Anterior cingulate cortex (tissue), 58 donors: ENCODE measurements at places on chromosomes 3 and 15.

- no peak for DNase-seq
Measured at GRCh38 chr15:55348281-55348778, 29.3 kb downstream of the PIGB start.

DNA sequence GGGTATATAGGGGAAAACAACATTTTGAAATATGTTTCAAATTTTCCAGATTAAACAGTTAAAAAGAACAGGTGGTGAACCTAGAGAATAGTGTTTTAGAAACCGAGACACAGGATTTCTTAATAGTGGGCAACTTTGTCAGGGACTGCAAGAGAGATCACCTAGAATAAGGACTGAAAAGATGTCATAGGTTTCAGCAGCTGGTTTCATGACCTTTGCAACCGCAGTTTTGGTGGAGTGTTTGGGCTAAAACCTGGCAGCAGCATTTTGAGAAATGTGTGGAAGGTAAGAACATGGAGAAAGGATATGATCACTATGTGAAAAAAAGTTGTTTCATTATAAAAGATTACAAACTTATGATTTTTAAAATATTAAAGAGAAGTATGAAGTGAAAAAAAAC, 34.9 kb downstream of the PRKCI start:
- no peak for DNase-seq

DNA sequence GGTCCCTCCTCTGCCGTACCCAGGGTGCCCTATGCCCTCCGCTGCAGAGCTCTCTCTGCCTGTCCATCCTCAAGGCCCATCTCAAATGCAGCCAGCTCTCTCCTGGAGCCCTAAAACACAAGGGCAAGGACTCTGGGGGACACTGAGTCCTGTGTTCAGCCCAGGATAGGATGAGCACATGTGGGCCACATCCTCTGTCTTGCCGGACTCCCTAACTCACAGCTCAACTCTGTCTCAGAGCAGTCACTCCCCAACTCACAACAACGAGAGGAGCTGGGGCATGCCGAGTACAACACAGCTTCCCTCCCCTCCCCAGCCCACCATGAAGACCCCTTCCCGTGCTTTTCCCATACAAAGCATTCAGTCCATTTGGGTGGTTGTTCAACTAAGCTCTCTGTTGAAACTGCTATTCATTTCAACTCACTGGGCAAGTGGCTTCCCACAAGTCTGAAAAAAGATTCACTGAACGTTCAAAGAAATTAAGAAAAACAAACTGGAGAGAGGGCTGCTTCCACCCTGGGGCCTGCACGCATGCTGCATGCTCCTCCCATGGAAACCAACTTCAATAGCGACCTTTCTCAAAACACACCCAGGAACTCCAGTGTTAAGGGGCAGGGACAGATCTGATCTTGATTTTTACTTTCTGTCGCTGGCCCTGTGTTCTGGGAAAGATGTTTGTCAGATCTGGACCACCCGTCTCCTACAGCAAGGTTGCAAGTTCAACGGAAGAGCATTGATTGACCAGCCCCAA, 124.3 kb upstream of the IGF1R start:
- no peak for DNase-seq

DNA sequence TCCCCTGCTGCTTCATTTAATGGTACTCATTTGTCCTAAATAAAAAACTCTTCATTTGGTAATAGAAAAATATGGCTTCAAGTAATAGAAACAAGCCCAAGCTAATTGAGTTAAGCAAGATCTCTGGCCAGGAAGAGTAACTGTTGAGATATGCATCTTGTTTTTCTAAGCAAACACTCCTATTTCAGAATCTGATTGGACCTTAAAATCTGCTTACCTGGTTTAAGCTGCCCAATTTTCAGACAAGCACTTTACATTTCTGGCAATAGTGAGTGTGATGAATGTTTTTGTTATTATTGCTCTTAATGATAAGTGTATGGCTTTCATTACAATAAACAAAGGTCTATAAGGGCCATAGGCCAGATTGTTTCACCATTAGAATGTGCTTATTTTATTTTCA, 86.2 kb downstream of the CMSS1 start:
- no peak for DNase-seq

GRCh38 chr3:10426346-10427220, 78.8 kb downstream of the ATP2B2 start:
- DNase-seq = no peak

DNA sequence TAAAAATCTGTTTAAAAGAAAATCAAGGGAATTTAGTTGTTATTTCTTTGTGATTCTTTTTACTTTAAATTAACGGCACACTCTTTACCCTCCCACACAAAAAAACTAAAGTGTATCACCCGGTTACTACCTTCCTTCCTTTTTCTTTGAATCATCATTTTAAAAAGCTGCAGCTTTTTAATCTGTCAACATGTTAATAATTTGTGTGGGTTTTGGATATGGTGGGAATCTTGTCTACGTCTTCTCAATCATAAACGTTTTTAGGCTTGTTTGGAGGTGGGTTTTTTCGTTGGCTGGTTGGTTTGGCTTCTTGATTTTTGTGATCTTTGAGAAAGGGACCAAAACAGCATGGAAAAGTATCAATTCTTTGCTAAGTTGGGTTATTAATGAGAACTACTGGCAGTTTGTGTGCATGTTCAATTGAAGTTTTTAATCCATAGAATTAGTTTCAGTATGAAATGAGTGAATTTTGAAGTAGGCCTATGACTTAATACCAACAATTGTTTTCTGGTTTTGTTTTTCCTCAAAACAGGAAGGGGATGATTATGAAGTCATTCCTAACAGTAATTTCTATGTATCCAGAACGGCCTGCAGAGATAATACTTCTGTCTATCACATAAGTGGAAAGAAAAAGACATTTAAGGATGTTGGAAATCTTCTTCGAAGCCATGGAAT, 4.5 kb downstream of the SMC4 start:
- DNase-seq = no peak

DNA sequence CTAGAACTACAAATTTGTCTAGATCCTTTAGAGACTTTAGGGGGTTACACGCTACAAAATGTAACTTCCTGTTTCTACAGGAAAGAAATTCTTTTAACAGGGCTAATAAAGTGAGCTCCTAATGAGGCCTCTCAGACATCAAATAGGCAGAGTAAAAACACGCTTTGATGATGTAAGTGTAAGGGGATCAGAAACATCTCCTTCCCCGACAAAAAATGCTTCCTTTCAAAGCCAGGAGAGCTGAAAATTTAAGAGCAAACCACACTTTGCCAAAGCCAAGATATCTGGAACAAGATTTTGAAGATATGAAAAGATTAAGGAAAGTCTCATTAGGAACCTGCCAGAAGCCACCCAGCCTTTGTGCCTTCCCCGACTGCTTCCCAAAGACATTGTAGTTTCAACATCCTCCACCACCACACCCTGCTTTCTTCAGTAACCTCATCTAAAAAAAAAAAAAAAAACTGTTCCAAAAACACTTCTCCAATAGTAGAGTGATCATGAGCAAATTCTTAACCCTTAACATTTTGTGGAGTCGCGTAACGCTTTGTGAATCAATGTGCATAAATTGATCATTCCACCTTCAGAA, 505.0 kb upstream of the THBS1 start:
- no peak for DNase-seq

GRCh38 chr3:126473292-126474168, 2.2 kb downstream of the ZXDC start:
- no peak for DNase-seq
